ENCODE measurements at places on chromosomes 4 and X.

GRCh38 chr4:42234817-42235216 is 82.4 kb upstream of the BEND4 start:
- no peak overlapping the region for H3K4me3 ChIP-seq
- H3K4me1 ChIP-seq: no peaks in the 10 kb centered on the region
- no peaks in the 10 kb centered on the region for H3K36me3 ChIP-seq
- peaks cover 2% of the 10 kb centered on the region for H3K27me3 ChIP-seq
- no peak for DNase-seq

DNA sequence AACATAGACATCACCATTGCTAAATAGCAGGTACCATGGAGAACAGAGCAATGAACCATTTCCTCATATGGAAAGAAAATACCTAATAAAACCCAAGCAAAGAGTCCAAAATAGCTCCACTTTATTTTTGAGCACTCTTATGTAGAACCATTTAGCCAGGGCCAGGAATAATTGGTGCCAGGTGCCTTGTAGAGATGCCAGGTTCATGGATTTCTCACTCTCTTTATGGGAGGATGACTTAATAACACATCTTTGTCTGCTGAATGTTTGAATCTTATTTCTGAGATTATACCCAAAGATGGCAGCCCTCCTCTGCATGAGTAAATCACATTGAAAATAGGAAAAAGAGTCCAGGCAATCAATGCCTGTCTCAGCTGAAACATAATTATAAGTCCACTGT is 212.3 kb upstream of the SFRP2 start:
- H3K4me3 ChIP-seq: no peak overlapping the region
- DNase-seq: no peak
- peaks cover 33% of the 10 kb centered on the region for H3K27me3 ChIP-seq

- no peaks in the 10 kb centered on the region for H3K27me3 ChIP-seq
- no peaks in the 10 kb centered on the region for H3K4me1 ChIP-seq
- H3K4me3 ChIP-seq: no peak overlapping the region
- DNase-seq: no peak
- H3K36me3 ChIP-seq: no peaks in the 10 kb centered on the region
These were observed 157.8 kb downstream of the RELL1 start for GRCh38 chr4:37528166-37528885.

- H3K36me3 ChIP-seq: no peaks in the 10 kb centered on the region
- no peaks in the 10 kb centered on the region for H3K4me1 ChIP-seq
- no peak overlapping the region for H3K4me3 ChIP-seq
- no peak overlapping the region for H3K27ac ChIP-seq
- H3K27me3 ChIP-seq: peaks cover 2% of the 10 kb centered on the region
- no peak for DNase-seq
These were observed 93.4 kb downstream of the FRAS1 start for GRCh38 chr4:78150543-78150864.

- H3K36me3 ChIP-seq: no peaks in the 10 kb centered on the region
- no peak overlapping the region for H3K27ac ChIP-seq
- no peaks in the 10 kb centered on the region for H3K27me3 ChIP-seq
These were observed 1043.2 kb downstream of the PCDH18 start for GRCh38 chr4:136489101-136489500.

DNA sequence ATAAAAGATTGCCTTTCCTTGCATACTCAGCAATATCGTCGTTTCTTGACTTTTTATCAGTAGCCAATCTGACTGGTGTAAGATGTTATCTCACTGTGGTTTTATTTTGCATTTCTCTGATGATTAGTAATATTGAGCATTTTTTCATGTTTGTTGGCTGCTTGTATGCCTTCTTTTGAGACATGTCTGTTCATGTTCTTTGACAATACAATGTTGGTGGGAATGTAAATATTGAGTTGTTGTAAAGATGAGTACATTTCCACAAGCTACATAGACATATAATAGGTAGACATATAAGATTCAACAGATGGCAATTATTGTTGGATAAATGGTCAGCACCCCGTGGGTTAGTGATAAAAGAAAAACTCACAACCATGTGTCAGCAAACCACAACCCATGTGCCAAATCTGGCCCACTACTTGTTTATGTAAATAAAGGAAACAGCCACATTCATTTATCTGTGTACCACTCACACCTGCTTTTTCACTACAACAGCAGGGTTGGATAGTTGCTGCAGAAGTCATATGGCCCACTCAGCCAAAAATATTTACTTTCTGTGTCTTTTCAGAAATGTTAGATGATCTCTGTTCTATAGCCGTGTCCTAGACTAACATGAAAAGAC is 153.1 kb upstream of the VCX start:
- H3K4me3 ChIP-seq: no peak overlapping the region
- no peaks in the 10 kb centered on the region for H3K27me3 ChIP-seq

DNA sequence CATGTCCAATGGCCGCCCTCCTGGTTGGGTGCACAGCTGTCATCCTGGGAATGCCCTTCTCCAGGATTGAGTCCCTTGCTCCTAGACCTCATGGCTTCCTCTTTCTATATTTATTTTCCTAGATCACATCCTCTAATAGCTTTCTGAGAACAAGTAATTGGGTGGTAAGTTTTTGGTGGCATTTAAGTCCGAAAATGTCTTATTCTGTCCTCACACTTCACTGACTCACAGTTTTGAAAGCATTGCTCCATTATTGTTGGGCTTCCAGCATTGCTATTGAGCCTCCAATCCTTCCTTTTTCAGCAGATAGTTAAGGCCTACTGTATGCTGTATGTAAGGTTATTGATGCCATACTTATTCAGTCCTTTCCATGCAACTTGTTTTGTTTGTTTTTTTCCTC is 25.9 kb downstream of the PGM2 start:
- H3K4me1 ChIP-seq: no peaks in the 10 kb centered on the region
- H3K27me3 ChIP-seq: no peaks in the 10 kb centered on the region
- no peak overlapping the region for H3K27ac ChIP-seq
- DNase-seq: no peak

DNA sequence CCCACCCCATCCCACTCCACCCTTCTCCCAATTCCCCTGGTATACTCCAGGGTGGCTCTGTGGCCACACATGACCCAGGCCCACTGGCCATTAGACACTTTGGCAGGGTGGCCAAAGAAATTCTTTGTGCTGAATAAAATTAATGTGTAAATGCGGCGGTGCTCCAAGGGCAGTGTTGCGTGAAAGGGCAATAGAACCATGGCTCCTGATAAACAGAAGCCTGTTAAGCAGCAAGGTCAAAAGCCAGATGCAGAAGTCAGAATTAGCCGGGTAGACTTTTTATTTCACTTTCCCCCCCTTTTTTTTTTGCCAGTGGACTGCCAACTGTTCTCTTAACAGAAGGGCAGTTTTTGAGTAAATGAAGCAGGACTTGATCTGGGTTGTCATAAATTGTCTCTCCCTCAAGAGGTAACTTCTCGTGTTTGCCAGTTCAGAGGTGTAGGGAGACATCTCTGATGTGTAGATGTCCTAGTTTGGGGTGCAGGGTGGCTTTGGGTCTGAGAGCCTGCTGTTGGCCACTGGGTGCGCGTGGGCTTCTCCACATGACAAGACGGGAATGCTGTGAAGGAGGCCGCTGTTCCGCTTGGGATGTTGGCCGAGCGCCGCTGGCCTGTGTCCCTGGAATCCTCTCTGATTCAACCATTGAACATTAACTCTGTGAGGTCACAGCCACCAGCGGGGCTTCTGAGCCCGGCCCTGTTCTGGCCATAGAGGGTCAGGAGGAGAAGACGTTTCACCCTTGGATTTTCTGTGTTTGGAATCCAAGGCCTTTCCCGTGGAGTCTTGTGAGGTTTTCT is 139.5 kb downstream of the TBL1X start:
- peaks cover 7% of the 10 kb centered on the region for H3K36me3 ChIP-seq
- H3K27me3 ChIP-seq: no peaks in the 10 kb centered on the region
- DNase-seq: no peak
- no peak overlapping the region for H3K27ac ChIP-seq

GRCh38 chr4:107891299-107891698 is 40.0 kb upstream of the CYP2U1 start:
- no peak overlapping the region for H3K4me3 ChIP-seq
- no peaks in the 10 kb centered on the region for H3K36me3 ChIP-seq
- peaks cover 5% of the 10 kb centered on the region for H3K27me3 ChIP-seq
- DNase-seq: no peak
- H3K4me1 ChIP-seq: no peaks in the 10 kb centered on the region
- no peak overlapping the region for H3K27ac ChIP-seq

DNA sequence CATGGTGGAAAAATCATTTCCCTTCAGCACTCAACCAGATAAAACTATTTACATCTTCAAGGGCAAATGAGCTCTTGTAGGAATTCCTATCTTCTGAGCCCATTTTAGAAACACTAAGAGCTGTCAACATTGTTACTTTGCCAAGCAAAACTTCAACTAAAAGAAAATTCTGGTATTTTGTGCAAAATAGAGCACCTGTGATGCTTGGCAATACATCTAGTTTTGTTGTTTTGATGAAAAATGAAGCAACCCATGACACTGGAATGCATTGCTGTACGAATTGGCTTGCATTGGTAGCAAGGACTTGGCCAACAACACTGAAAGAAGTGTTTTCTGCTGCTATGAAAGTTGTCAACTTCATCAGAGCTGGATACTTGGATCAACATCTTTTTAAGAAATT is 194.4 kb downstream of the COX18 start:
- H3K27me3 ChIP-seq: no peaks in the 10 kb centered on the region
- H3K4me1 ChIP-seq: no peaks in the 10 kb centered on the region
- H3K36me3 ChIP-seq: no peaks in the 10 kb centered on the region
- no peak overlapping the region for H3K27ac ChIP-seq
- no peak overlapping the region for H3K4me3 ChIP-seq
- DNase-seq: no peak

- H3K4me3 ChIP-seq: no peak overlapping the region
- H3K27ac ChIP-seq: no peak overlapping the region
- no peaks in the 10 kb centered on the region for H3K27me3 ChIP-seq
- H3K4me1 ChIP-seq: no peaks in the 10 kb centered on the region
These were observed 105.2 kb downstream of the RNF150 start for GRCh38 chr4:141028024-141028529.

DNA sequence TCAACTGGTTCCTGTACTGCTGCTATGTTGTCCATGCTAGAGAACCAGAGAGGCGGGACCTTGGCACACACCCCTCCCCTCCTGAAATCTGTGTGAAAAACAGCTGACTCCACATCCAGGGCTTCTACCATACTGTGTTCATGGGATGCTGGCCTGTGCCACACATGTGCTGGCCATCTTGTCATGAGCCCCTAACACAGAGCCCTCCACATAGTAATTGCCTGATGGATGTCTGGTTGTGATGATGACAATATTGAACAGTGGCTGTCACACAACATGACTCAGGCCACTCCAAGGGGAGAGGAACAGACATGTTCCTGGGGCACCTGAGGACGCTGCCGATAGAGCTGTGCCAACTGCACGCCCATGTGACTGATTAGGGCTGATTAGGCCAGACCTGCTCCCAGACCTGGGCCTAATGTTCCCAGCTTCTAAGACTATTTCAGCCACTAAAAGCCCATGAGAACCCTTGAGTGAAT is 13.1 kb downstream of the SLC25A5 start:
- H3K27ac ChIP-seq: no peak overlapping the region
- no peak overlapping the region for H3K4me3 ChIP-seq
- DNase-seq: no peak
- H3K27me3 ChIP-seq: no peaks in the 10 kb centered on the region
- peaks cover 12% of the 10 kb centered on the region for H3K4me1 ChIP-seq

DNA sequence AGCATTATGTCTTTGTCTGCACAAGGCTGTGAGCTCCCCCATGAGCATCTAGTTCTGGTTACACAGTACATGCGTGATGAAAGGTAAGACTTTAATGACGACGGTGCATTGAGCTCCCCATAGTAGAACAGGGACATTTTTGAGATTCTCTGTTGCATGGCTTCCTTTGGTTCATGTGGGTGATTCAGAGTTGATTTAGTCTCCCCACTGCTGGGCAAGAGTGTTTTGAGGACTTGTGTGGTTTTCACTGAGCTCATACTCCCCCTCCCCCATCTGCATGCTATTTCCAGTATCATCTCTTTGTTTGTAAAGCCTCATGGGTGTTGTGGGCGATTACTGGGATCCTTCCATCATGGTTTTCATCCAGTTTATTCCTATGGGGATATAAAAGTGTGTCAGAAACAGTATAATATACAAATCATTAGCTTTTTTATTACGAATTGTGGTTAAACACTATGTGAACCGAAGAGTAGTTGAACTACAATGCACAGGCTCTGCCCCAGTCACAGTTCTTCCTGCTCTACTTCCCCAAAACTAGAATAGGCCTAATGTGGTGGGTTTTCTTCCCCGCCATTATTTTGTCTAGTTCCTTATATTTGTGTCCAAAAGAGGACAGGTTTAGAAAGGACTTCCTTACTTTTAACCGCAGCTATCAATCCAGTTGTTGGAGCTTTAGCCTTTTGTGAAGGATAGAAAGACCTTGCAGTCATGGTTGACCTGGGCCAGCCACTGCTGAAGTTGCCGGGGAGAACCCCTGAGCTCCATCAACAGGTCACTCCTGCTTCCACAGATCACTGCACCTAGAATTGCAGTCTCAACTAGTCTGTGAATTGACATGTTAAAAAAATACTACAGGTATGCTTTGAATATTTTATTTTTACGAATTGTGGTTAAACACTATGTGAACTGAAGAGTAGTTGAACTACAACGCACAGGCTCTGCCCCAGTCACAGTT is 30.4 kb downstream of the KIT start:
- H3K27me3 ChIP-seq: peaks cover 6% of the 10 kb centered on the region
- DNase-seq: no peak
- H3K36me3 ChIP-seq: no peaks in the 10 kb centered on the region
- peak overlapping the region; percentile 6 for H3K27ac ChIP-seq

DNA sequence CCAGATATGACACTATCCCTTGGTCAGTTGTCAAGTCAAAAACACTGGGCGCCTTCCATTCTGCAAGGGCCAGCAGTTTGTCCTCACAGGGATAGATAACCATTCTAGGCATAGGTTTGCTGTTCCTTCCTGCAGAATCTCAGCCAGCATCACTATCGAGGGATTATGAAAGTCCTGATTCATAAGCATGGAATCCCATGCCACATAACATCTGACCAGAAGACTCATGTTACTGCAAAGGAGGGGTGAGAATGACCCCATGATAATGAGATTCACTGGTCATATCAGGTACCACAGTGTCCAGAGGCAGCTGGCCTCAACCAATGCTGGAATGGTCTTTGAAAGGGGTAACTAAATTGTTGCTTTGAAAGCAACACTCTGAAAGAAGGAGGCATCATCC is 84.7 kb downstream of the OTC start:
- no peak overlapping the region for H3K27ac ChIP-seq
- no peak overlapping the region for H3K4me3 ChIP-seq
- no peaks in the 10 kb centered on the region for H3K4me1 ChIP-seq
- H3K36me3 ChIP-seq: no peaks in the 10 kb centered on the region
- H3K27me3 ChIP-seq: peaks cover 4% of the 10 kb centered on the region

GRCh38 chr4:87050596-87050995 is 115.8 kb downstream of the AFF1 start:
- DNase-seq: no peak
- peak overlapping the region; percentile 33 for H3K27ac ChIP-seq
- H3K4me1 ChIP-seq: peaks cover 76% of the 10 kb centered on the region

Measured in activated naive CD8-positive, alpha-beta T cell treated with anti-CD3 and anti-CD28 coated beads, Interleukin-2, amount 50 U/mL, for 24 hours (primary cell).